ENCODE measurements at places on chromosomes 2 and 18.

- no peak for DNase-seq
Measured at GRCh38 chr2:47917276-47917961, 11.1 kb upstream of the FBXO11 start.

DNA sequence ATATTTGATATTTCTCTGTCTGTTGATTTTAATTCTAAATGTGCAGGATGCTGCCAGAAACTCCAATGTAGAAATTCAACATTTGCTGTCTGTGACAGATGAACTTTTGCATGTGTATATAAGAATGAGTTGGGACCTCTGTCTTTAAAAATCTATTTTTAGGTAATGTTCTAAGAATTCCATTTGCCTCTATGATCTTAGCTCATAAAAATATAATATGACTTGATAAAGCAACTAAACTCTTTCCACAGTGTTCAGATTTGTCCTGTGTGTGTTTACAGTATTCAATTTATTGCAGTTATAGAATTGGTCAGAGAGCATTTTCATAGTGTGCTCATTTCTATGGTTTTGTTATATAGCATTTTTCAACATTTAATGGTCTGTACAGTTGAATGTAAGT lies 33.6 kb downstream of the RNMT start:
- DNase-seq = no peak

- no peak for DNase-seq
Measured at GRCh38 chr2:48713647-48714046, 41.9 kb downstream of the LHCGR start.

- no peak for DNase-seq
Measured at GRCh38 chr18:9066358-9066757, 36.1 kb upstream of the NDUFV2 start.

GRCh38 chr18:50466634-50467033 lies 91.8 kb downstream of the SKA1 start:
- DNase-seq = no peak

DNA sequence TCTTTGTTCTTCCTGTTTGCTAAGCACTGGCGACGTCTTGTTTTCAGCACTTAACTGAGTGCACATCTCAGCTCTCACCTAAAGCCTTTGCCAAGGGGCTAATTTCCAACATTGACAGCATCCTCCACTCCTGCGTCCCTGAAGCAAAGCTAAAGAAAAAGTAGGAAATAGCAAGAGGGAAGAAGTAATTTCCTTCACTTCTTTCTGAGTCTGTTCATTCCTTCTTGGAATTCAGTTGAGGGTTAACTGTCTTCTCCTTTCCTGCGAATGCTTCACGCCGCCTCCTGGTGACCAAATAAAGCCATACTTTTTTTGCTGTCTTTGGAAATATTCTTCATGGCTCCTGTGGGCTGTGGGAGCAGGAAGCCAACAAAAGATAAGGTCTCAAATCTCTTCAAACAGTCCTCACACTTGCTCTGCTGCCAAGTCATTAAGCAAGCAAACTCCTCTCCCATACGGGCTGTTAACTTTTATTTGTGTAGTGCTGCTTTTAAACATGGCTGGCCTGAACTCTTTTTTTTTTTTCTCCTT lies 100.9 kb downstream of the DPP10 start:
- no peak for DNase-seq

DNA sequence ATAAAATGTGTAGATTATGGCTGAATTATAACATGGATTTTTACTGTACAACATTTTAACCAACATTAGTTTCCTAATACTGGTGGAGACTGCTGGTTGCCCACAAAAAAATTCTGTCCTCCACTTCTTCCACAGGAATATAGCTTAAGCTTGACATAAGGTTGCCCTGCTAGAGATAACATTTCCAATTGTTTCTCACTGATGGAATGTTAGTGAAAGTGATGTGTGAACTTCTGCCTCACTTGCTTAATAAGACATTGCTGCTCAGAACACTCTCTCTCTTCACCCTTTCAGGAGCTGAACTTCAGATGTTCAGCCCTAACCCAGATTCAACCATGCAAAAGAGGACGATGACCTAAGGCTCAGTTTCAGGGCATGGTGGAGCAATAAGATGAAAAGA lies 2.7 kb upstream of the SGPP2 start:
- DNase-seq = no peak

DNA sequence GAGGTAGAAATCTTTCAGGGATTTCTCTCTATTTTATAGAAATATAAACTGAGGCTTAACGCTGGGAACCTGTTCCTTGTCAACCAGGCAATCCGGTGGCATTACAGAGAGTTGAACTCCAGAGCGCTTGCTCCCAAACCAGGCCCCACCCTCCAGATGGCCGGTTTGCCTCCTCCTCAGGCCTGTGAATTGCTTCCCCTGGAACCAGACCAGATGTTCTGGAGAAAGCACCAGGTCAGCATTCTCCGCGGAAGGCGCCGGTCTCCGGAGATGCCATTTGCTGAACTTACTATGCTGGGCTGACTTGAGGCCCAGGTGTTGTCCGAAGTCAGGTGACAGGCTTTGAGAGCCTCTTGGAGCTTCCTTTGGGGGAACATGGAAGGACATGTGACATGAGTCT lies 17.2 kb downstream of the TNP1 start:
- DNase-seq = no peak

- no peak for DNase-seq
Measured at GRCh38 chr2:6353669-6354068, 512.0 kb downstream of the CMPK2 start.

DNA sequence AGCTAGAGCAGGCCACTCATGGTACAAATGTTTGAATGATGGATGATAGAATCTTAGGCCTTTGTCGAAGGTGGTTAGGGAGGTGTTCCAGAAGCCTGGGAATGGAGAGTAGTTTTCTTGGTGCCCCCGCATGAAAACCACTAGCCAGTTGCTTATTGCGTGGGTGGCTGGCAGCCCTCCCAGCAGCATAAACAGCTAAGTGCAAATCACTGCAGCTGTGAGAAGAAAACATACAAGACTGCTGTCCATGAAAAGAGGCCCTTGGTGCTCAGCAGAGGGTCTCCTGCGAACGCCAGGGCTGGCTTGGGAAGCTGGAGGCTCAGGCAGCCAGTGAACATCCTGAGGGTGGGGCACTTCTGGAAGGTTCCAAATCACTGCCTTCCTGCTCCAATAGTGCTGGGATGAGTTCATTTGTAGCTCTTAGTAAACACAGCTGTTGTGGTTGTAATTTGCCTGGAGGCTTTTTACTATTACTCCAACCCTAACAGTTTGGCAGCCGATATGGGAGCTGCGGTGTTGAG lies 118.8 kb downstream of the MGAT5 start:
- peak; percentile 39 for DNase-seq

DNA sequence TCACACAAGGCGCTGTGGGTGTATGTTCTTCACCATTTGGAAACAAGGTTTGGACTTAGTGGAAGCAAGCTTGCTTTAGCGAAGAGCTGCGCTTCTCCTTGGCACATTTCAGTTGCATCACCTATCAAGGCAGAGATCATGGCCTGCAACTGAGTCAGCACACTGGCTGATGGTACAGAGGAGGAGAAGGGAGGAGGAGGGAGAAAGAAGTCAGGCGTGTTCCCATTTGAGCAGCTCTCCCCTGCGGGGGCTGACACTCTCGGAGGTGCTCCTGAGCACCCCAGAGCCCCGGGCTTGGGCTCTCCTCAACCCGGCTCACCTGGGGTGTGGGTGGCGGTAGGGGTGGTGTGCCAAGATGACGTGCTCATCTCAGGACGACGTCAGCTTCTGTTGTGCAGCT lies 6.0 kb upstream of the SERPINB5 start:
- DNase-seq = no peak

GRCh38 chr2:72561621-72562318 lies 264.1 kb downstream of the EXOC6B start:
- DNase-seq = no peak

GRCh38 chr2:12389344-12390045 lies 327.2 kb upstream of the TRIB2 start:
- DNase-seq = no peak

DNA sequence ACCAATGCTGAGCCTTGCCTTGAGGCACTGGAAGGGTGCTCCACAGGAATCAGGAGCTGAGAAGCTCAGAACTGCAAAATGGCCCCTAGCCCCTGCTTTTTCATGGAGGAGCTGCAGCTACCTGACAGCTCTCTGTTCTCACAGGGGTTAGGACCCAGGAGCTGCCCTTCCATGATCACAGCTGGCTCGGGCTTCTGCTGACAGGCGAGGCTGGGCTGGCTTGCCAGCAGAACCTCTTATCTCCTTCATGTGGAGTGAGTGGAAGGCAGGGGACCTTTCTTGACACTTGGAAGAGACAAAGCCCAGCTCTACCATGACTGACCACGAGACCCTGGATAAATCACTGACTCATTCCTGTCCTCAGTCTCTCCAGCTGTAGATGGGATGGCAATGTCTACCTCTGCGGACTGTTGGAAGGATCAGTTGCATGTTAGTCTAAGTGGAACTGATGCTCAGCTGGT lies 113.4 kb downstream of the CAPN13 start:
- DNase-seq = no peak

DNA sequence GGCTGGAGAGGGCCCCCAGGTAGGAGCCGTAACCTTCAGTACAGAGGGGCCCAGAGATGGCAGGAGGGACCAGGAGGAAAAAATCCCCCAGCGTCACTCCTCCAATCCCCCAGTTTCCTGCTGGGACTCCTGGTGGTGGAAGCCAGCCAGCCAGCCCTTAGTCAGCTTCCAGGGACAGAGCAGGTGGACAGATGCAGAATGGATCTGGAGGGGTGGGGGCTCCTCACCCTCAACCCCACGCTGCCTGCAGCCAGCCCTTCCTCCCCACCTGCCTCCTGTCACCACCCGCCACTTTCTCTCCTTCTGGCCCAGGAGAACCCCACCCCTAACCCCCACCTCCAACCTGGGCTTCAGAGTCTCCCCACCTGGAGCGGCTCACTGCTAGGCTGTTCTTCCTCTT lies 21.1 kb downstream of the EMX1 start:
- DNase-seq = no peak

GRCh38 chr2:70960833-70961647 lies 17.4 kb upstream of the ANKRD53 start:
- DNase-seq = no peak

GRCh38 chr2:128269063-128269989 lies 49.3 kb downstream of the HS6ST1 start:
- DNase-seq = no peak

GRCh38 chr2:30679426-30680088 lies 127.7 kb downstream of the CAPN13 start:
- DNase-seq = peak; percentile 60

- no peak for DNase-seq
Measured at GRCh38 chr2:134104754-134105153, 149.1 kb upstream of the MGAT5 start.

DNA sequence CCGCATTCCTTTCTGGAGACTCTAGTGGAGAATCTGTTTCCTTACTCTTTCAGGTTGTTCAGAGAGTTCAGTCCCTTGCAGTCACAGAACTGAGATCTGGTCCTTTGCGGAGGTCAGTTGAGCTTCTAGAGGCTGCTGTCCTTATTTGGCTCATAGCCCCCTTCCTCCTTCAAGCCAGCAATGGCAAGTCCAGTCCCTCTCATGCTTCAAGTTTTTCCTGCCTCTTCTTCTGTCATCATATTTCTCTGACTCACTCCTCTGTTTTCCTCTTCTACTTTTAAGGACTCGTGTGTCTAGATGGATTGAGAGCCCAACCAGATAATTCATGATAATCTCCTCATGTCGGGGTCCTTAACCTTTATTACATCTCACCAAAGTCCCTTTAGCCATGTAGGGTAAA lies 173.5 kb upstream of the FOSL2 start:
- no peak for DNase-seq

- no peak for DNase-seq
Measured at GRCh38 chr18:50315100-50315871, 27.8 kb upstream of the CXXC1 start.

- DNase-seq = no peak
Measured at GRCh38 chr2:36367486-36367885, 11.9 kb downstream of the CRIM1 start.

- no peak for DNase-seq
Measured at GRCh38 chr2:45191976-45192375, 182.7 kb upstream of the SIX2 start.

DNA sequence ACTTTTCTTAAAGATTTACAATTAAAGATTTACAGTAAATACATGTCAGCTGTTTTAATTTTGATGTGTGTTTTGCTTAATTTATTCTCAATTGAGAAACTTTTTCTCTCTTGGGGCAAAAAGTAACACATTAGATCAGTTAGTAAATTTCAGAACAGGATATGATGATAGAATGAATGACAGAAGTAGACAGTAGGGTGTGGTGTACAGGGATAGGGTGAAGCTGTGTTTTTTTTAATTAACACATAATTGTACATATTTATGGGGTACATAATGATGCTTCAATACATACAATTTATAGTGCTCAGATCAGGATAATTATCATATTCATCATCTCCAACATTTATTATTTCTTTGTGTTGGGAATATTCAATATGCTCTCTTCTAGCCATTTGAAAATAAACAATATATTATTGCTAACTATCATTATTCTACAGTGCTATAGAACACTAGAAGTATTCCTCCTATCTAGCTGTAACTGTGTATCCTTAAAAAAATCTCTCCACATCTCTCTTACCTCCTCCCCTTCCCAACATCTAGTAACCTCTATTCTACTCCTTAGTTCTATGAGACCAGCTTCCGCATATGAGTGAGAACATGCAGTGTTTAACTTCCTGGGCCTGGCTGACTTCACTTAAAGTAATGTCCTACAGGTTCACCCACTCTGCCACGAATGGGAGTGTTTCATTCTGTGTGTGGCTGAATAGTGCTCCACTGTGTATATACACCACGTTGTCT lies 175.2 kb downstream of the SNTG2 start:
- no peak for DNase-seq

DNA sequence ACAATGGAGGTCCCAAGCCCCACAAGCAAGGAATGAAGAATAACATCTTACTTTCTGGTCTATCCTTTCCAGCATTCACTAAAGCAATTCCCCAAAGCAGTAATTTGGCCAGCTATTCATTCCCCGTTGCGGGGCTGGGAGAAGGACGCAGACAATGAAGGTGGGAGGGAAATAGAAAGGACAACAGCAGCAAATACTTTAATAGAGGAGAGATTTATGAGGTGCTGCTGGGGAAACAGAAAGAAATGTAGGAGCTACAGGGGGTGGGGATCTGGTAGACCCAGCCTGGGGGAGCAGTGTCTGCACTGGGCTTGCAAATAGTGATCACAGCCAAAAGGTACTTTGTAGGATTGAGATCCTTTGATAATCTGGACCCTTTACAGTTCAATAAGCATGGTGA lies 13.9 kb upstream of the ATL2 start:
- DNase-seq = no peak

DNA sequence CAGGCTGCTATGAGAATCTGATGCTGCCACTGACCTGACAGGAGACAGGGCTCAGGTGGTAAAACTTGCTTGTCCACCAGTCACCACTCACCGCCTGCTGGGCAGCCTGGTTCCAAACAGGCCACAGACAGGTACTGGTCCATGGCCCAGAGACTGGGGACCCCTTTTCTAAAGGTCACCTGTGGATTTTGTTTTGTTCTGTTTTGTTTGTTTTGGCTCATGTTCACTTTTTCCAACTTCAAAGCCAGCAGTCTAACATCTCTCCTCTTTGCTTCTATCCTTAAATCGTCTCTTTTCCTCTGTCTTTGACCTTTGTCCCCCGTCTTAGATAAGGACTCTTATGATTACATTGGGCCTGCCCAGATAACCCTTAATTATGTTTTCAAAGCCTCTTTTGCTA lies 3.3 kb upstream of the CERKL start:
- DNase-seq = no peak

GRCh38 chr2:145690183-145690778 lies 1170.4 kb upstream of the ZEB2 start:
- no peak for DNase-seq

GRCh38 chr2:145800151-145801091 lies 1280.5 kb upstream of the ZEB2 start:
- DNase-seq = no peak

Measured in amygdala (tissue), 56 donors.